ENCODE measurements at places on chromosomes 12 and 14. TPM values are rescaled to one million over a fixed set of nuclear protein-coding genes. Genes with fewer than 3 reads are reported as not detected.

The SEL1L gene
- total RNA-seq: 55.4 TPM

DNA sequence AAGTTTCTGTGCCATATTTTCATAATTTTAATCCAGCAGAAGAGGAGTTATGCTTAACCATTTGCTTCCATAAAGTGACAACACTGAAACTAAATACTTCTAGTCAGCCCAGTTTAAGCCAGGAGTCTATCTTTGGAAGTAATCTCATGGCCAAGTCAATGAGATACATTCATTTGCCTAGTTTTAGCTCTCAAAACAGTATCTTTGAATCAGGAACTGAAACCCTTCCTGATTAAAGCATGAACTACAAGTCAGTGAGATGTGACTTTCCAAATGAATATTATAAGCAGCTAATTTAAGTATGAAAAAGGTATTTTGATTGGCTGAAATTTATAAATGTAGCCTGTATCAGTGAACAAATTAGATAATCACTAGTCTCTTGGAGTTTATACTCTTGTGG lies 491.5 kb downstream of the SLC6A15 start:
- no peak overlapping the region for H3K27ac ChIP-seq
- no peak for DNase-seq
- H3K4me3 ChIP-seq: no peak overlapping the region

GRCh38 chr12:52352951-52353350 lies 14.3 kb downstream of the KRT85 start:
- no peak for DNase-seq
- no peak overlapping the region for H3K4me3 ChIP-seq
- H3K27ac ChIP-seq: no peak overlapping the region
- peaks cover 22% of the 10 kb centered on the region for H3K4me1 ChIP-seq

DNA sequence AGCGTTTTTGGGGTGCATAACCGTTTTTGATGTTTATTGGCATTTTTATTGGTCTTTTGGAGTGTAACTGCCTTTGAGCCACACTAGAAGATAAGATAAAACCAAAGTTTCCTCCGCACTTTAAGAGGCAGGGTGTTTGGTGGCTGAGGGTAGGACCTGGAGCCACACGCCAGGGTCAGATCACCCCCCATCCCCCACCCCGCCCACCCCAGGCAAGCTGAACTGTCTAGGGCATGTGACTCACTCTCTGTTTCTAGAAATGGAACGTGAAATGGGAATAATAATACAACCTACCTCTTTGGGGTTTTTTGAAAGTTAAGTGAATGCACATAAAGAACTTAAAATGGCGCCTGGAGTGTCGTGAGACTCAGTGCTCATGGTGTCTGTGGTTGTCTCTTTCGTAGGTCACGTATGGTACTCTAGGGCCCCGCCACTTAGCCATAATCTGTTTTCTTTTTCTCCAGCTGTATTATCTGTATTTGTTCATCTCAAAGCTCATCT lies 56.0 kb downstream of the PPP2R5C start:
- H3K27me3 ChIP-seq: no peaks in the 10 kb centered on the region
- peaks cover 84% of the 10 kb centered on the region for H3K4me1 ChIP-seq
- peak; percentile 69 for DNase-seq
- H3K36me3 ChIP-seq: peaks cover 64% of the 10 kb centered on the region

DNA sequence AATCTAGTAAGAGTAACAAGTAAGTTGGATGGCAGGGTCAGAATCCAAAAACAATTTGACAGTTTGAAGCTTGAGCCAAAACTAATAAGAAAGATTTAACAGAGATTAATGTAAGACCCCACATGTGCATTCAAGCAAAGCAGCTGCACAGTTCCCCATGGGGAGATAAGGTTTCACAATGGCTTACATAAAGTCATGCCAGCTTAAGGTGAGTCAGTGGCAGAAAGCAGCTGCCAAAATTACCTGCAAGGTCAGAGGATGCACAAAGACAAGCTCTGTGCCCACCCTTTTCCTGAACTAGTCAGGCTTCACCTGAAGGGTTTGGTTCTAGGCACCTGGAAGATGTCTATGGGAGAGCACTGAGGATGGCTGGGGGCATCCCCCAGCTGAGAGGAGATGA lies 36.6 kb upstream of the KRT77 start:
- no peaks in the 10 kb centered on the region for H3K4me1 ChIP-seq
- H3K27ac ChIP-seq: no peak overlapping the region
- peaks cover 3% of the 10 kb centered on the region for H3K27me3 ChIP-seq

- peaks cover 7% of the 10 kb centered on the region for H3K4me1 ChIP-seq
- no peaks in the 10 kb centered on the region for H3K27me3 ChIP-seq
- H3K36me3 ChIP-seq: no peaks in the 10 kb centered on the region
Observed at GRCh38 chr14:105944632-105945610, 418.5 kb downstream of the TMEM121 start.

The LRRC23 gene
- total RNA-seq: 4.6 TPM

- H3K4me1 ChIP-seq: peaks cover 63% of the 10 kb centered on the region
- peaks cover 85% of the 10 kb centered on the region for H3K36me3 ChIP-seq
Observed at GRCh38 chr12:47812797-47813510, 6.7 kb downstream of the HDAC7 start.

- DNase-seq: no peak
- no peak overlapping the region for H3K4me3 ChIP-seq
- peaks cover 6% of the 10 kb centered on the region for H3K36me3 ChIP-seq
Observed at GRCh38 chr12:107091381-107091780, 2.0 kb downstream of the CRY1 start.

- H3K27ac ChIP-seq: no peak overlapping the region
- no peak overlapping the region for H3K4me3 ChIP-seq
- H3K36me3 ChIP-seq: no peaks in the 10 kb centered on the region
- H3K27me3 ChIP-seq: no peaks in the 10 kb centered on the region
Observed at GRCh38 chr12:52389313-52390207, 4.1 kb upstream of the KRT84 start.

The ST8SIA1 gene
- total RNA-seq: 1.5 TPM

- peaks cover 10% of the 10 kb centered on the region for H3K36me3 ChIP-seq
- H3K4me1 ChIP-seq: no peaks in the 10 kb centered on the region
- no peak overlapping the region for H3K27ac ChIP-seq
- DNase-seq: no peak
- H3K4me3 ChIP-seq: no peak overlapping the region
Observed at GRCh38 chr12:57332646-57333312, 81.8 kb upstream of the STAC3 start.

The ITGB7 gene
- total RNA-seq: 121 TPM

The GLIPR1L1 gene
- total RNA-seq: not detected

The CPNE6 gene
- total RNA-seq: not detected

The PMCH gene
- total RNA-seq: not detected

DNA sequence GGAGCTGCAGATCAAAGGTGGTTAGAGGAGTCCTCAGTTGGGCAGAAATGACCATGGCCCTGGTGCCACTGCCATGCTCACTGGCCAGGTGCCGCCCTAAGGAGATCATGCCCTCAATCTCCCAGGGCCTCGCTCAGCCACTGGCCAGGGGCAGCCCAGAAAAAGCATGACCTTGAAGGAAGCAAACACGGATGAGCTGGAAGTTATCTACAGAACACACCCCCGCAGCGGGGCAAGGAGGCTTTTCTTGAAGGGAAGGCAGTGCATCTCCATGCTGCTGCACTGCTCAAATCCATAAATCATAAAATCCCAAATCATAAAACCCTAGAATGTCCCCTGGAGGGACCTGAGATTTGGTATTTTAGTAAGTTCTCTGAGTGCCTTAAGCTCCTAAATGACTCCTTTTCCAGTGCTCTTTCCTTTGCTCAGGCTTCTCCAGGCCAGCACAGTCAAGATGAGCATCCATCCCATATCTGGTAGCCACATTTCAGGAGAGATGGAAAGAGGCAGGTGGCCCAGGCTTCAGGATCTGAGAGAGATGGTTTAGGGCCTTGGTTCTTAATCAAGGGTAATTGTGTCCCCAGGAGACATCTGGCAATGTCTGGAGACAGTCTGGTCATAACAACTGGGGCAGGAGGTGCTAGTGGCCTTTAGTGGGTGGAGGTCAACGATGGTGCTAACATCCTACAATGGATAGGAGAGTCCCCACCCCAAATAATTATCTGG lies 217.3 kb downstream of the RBM19 start:
- H3K27ac ChIP-seq: no peak overlapping the region
- H3K36me3 ChIP-seq: no peaks in the 10 kb centered on the region
- no peak for DNase-seq
- H3K27me3 ChIP-seq: peaks cover 10% of the 10 kb centered on the region
- H3K4me1 ChIP-seq: no peaks in the 10 kb centered on the region

- H3K4me1 ChIP-seq: peaks cover 77% of the 10 kb centered on the region
- peaks cover 16% of the 10 kb centered on the region for H3K36me3 ChIP-seq
- H3K27ac ChIP-seq: peak overlapping the region; percentile 89
Observed at GRCh38 chr14:98931126-98931525, 340.9 kb downstream of the BCL11B start.

DNA sequence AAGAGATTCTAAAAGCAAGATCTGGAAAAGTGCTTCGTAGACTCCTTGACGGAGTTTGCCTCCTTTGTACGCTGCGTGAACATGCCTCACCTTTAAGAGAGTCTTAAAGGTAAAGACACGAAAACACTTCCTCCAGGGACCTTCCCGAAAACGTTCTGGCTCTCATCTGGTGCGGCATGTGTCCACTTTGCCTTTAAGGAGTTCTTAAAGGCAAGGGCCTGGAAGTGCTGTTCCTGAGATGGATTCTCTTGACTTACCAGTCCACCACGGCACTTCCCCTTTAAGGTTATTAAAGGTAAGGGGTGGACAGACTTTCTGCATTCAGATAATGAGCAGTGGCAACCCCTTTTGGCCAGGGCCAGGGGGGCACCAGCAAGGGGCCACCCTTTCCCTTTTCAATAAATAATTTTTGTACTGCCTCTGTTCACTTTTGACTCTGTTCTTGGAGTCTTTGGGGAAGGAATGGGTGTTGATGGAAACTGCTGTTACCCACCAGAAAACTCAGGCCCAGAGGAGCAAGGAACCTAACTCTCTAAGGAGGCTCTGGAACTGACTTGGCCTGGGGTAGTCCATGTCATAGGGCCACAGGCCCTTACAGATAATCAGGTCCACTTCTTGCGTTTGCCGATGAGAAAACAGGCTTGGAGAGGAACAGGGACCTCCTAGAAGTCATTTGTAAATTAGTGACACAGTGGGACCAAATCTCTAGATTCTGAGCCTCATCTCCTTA lies 4.4 kb downstream of the REM2 start:
- H3K4me1 ChIP-seq: peaks cover 38% of the 10 kb centered on the region
- H3K4me3 ChIP-seq: peak overlapping the region; percentile 70
- DNase-seq: peak; percentile 25
- H3K27me3 ChIP-seq: peaks cover 1% of the 10 kb centered on the region
- H3K36me3 ChIP-seq: peaks cover 1% of the 10 kb centered on the region

GRCh38 chr14:68774771-68775613 lies 17.9 kb downstream of the ZFP36L1 start:
- no peak overlapping the region for H3K4me3 ChIP-seq
- no peak overlapping the region for H3K27ac ChIP-seq
- no peak for DNase-seq
- H3K36me3 ChIP-seq: peaks cover 2% of the 10 kb centered on the region

DNA sequence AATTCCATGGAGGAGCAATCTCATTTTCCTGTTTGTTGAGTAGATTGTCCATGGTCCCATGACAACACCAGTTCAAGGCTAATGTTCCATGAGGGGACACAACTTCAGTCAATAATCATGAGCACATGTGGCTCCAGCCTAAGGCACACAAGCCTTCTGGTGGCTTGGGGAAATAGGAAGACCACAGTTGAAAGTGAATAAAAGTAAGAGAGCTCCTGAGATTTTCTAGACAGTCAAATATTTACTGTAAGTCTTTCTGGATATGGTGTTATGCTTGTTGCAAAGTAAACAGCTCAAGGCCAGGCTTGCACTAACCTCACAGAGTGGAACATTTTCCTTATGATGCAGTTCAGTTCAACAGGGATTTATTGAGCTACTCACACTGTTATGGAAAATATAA lies 206.9 kb upstream of the SLC38A2 start:
- no peak overlapping the region for H3K4me3 ChIP-seq
- no peaks in the 10 kb centered on the region for H3K4me1 ChIP-seq
- no peaks in the 10 kb centered on the region for H3K27me3 ChIP-seq
- no peak for DNase-seq

The BLOC1S1 gene
- total RNA-seq: 84.6 TPM

GRCh38 chr14:101360054-101360911 lies 201.0 kb upstream of the DIO3 start:
- H3K4me3 ChIP-seq: no peak overlapping the region
- peaks cover 7% of the 10 kb centered on the region for H3K27me3 ChIP-seq
- no peaks in the 10 kb centered on the region for H3K4me1 ChIP-seq
- H3K27ac ChIP-seq: no peak overlapping the region
- no peaks in the 10 kb centered on the region for H3K36me3 ChIP-seq

The GYS2 gene
- total RNA-seq: not detected

DNA sequence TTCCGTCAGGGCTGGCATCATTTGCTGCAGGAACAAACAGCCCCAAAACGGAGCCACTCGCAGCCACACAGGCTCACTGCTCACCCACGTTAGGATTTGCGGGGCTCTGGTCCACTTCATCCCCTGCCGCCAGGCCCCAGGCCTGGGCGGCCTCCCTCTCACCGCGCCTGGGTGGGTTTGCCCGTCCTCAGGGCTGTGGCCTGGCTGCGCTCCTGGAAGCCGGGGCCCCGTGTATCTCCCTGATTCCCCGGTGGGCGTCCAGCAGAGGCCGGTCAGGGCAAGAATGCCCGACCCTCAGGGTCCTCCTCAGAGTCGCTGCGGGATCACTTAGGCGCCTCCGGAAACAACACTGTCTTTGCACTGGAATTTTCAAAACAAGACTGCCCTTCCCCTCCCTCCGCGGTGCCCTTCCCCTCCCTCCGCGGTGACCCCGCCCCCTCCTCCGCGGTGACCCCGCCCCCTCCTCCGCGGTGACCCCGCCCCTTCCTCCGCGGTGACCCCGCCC lies 15.7 kb upstream of the FBRSL1 start:
- peaks cover 50% of the 10 kb centered on the region for H3K4me1 ChIP-seq
- no peak overlapping the region for H3K27ac ChIP-seq
- peak; percentile 37 for DNase-seq
- peaks cover 1% of the 10 kb centered on the region for H3K27me3 ChIP-seq
- peak overlapping the region; percentile 49 for H3K4me3 ChIP-seq
